T1000 (cell line): ENCODE measurements at places on chromosomes 7 and 10.

- no peak for DNase-seq
Measured at GRCh38 chr7:15888090-15888489, 201.6 kb upstream of the MEOX2 start.

GRCh38 chr10:52314822-52315552 is 906 bp downstream of the DKK1 start:
- DNase-seq = no peak

DNA sequence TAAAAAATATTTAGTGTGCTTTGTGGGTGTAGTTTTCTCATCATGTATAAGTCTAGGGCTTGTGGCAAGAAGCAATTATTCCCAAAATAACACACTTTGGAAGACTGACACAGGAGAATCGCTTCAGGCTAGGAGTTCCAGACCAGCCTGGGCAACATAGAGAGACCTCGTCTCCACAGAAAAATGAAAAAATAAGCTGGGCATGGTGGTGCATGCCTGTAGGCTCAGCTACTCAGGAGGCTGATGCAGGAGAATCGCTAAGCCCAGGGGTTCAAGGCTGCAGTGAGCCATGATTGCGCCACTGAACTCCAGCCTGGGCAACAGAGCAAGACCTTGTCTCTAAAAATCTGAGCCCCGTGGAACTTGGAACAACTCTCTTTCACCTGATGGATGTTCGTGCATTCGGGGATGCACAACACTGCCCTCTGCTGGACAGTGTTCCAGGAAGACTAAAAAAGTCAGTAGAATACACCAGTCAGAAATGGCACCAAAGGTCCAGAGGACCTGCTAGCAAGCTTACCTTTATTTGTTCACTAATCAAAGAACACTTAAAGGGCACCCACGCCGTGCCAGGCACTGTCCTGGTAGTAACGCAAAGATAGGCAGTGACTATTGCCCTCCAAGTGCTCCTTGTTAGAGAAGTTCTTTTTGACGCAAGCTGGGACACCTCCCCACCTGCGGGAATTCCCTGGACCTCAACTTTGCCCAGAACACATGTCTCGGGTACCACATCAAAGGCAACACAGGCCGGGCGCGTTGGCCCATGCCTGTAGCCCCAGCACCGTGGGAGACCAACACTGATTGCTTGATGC is 81.9 kb upstream of the CALN1 start:
- DNase-seq = no peak

DNA sequence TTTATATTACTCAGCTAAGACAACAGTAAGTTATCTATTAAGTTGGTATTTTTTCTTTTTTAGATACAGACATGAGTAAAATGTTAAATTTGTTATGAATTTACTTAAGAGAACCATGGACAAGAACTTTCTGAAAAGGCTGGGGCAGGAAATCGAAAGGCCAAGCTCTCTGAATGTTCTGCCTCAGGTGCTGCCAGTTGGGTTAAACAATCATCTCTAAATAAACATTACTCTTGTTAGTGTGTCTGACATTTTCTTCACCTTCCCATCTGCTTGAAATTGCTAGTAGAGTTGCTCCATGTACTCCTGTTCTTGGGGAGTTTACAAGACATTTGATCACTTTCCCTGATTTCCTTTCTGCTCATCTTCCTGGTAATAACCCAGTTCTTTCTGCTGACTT is 87.5 kb downstream of the ANKRD7 start:
- DNase-seq = no peak

DNA sequence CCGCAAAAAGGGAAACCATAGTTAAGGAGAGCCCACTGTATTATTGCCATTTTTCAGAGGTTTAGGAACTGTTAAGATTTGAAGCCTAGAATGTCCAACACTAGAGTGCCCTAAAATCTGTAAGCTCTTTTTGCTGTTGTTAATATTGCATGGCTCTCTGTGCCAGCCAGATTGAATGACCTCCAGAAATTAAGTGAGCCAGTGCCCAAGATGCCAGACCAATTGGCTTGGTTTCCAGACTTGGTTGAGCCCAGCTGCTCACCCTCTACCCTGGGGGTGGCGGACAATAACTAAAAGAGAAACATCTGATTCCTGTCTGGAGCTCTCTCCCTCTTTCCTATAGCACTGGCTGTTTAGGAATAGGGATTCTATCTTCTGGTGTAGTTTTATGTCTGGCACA is 340.1 kb downstream of the PHF14 start:
- DNase-seq = no peak

DNA sequence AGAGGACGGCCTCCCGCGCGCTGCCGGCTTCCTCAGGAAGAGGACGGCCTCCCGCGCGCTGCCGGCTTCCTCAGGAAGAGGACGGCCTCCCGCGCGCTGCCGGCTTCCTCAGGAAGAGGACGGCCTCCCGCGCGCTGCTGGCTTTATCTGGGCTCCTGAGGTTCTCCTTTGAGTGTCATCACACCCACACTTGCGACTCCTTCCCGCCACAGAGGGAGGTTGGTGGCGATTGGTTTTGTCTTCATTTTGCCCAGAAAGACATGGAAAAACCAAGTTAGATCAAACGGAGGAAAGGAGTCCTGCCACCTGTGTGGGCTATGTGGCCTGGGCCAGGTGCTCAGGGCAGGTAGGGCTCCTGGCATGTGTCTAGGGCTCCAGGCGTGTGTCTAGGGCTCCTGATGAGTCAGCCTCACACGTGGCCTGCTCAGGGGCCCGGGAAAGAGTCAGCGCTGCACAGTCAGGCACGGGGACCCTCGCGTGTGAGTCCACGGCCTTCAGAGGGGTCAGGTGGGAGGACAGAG is 138.0 kb downstream of the VIPR2 start:
- no peak for DNase-seq

- DNase-seq = no peak
Measured at GRCh38 chr7:142796001-142796500, 25.3 kb downstream of the PRSS2 start.

GRCh38 chr10:24722676-24723385 is 856 bp downstream of the ARHGAP21 start:
- DNase-seq = no peak

- DNase-seq = no peak
Measured at GRCh38 chr7:159036916-159037605, 107.6 kb downstream of the VIPR2 start.

DNA sequence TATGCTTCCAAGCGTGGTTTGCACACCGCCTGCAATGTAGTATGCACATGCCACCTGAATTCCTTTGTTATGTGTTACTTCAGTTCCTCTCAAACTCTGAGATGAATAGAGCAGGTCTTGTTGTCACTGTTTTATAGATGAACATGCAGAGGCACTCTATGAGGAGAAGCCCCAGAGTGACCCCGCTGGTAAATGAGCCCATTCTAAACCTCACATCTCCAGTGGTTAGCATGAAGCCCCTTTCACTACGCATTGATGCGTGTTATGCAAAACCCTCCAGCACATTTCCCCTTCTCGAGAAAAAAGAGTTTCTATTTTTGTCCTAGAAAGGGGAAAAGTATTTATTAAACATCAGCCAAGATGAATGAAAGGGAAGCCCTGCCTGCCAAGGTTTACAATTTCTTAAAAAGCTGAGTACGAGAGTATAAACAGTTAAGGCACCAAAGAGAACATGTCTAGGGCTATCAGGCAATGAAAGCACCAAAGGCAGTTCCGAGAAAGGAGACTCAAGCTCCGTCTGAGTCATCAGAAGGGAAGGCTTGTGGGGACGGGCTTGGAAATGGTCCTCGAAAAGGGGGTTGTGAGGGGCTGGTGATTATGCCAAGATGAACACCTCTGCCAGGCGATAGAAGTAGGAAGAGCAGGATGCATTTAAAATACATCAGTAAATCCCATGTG is 58.7 kb upstream of the PFKP start:
- no peak for DNase-seq
